Lung microvascular endothelial cell (primary cell): ENCODE measurements at places on chromosomes 6 and 20. TPM values are rescaled to one million over a fixed set of nuclear protein-coding genes. Genes with fewer than 3 reads are reported as not detected.

ID1 gene
- total RNA-seq, result 478 and 838 TPM in 2 replicates

MRAP2 gene
- total RNA-seq, result 1.3 and 1.8 TPM in 2 replicates

TCP11 gene
- total RNA-seq, result not detected in 2 replicates

SRMS gene
- total RNA-seq, result not detected in 2 replicates

SOX18 gene
- total RNA-seq, result 23.8 and 29.6 TPM in 2 replicates

PPP1R16B gene
- 163 and 169 TPM in 2 replicates for total RNA-seq

HTR1E gene
- total RNA-seq, result not detected in 2 replicates

HLA-DOA gene
- total RNA-seq, result not detected in 2 replicates

FGD2 gene
- total RNA-seq, result not detected in 2 replicates

TRIM10 gene
- total RNA-seq, result under 0.01 TPM in 1 of 2 replicates, not detected in the other

IMPG1 gene
- total RNA-seq, result not detected in 2 replicates
